HFF-Myc (cell line): ENCODE measurements at places on chromosomes 2 and 18.
A peak's percentile ranks its signal among the peaks of the same experiment; 100 is the strongest.

- DNase-seq, result no peak
These were observed 20.3 kb downstream of the CHMP1B start for GRCh38 chr18:11871501-11871900.

GRCh38 chr2:126656431-126657147, 631 bp downstream of the GYPC start:
- DNase-seq, result no peak

DNA sequence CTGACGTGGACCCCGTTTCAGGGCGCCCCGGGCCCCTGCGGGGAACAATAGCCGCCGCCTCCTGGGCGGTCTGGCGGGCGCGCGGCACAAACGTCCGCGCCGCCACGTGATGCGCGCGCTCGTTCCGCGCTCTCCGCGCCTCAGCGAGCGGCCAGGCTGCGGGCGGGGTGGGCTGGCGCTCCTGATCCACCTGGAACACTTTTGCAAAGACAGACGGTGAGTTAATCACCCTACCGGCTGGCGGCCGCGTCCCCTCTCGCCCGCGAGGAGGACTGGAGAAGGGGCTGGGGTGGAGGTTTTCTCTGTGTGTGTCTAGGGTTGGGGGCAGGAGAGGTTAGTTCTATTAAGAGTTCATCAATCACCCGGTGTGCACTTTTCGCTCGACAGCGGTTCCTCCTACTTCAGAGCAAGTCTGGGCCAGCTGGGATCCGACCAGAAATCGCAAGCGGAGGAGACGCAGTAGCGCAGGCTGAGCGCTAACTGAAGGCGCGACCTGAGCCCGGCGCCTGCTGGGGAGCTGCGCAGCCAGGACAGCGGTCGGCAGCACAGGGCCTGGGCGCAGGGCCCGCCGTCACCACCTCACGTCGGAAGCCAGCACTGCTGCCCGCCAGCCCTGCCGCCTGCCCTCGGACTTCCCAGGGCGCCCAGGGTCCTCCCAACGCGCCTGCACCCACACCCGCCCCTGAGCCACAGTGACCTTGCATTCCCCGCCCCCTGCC, 10.3 kb upstream of the HOXD1 start:
- no peak for DNase-seq

- DNase-seq, result no peak
These were observed 60.4 kb downstream of the DHRS9 start for GRCh38 chr2:169129703-169130243.

GRCh38 chr2:219446101-219446504, 11.5 kb downstream of the SPEG start:
- DNase-seq, result no peak

DNA sequence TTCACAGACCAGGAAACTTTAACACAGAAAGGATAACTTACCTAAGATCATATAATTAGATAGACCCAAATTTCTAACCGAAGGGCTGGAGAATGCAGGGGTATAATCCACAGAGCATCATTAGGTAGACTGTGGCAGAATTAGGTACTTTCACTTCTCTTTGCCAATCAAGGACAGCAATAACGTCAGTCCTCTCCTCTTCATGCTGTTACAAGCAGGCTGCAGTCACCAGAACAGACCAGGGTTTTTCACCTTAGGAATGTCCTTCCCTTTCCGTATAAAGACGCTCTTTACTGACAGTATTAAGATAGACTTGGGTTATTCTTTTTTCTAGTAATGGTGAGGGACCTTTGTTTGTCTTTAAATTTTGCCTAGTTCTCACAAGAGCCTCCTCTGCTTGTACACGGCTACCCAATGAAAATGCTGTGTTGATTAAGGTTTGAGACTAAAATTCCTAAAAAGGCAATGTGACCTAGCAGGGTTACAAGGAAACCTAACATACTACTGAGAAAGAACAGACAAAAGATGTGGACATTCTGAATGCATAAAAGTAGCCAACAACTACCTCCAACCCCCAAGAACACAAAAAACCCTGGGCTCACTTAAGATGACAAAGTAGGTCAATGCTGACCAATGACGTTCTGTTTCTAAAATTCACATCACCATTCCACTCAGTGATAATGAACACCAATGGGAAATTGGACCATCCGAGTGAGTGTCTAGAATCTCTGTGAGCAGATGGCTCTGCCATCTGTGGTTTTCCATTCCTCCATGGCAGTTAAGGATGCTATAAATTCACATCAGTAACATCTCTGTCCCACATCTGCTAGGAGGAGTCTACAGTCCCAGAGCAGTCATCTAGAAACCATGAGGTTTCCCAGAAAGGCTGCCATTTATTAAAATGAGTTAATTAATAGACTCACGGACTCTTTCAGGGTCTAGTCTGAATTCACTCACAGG, 2.1 kb downstream of the PDIA6 start:
- no peak for DNase-seq

GRCh38 chr2:157698430-157698829, 69.8 kb upstream of the ACVR1C start:
- DNase-seq, result no peak

DNA sequence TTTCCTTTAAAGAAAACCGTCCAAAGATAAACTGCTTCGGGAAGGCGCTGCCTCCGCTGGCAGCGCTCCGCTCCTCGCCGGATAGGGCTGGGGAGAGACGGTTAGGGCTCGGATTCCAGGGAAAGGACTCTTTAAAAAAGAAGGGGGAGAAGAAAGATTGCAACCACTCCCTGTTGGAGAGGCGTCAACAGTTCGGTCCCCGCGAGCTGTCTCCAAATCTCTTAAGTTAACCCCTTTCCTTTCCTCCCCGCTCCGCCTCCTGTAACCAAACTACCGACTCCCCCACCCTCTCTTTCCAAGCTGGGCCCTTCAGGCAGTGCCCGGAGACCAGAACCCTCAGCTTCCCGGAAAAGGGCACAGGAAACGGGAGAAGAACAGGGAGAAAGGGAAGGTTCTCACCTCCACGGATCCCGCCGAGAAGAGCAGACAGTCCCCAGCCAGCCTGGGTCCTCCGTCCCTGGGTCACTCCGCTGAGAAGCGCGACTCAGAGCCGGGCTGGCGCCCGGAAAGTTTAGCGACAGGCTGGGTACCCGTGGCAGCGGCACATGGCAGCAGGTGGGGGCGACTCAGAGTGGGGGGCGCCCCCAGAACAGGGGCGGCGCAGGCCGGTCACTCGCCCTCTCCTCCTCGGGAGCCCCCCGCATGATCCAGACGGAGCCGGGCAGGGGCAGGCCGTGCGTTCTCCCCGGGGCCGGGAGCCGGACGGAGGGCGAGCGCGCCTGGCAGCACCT, 675 bp downstream of the FZD5 start:
- no peak for DNase-seq

DNA sequence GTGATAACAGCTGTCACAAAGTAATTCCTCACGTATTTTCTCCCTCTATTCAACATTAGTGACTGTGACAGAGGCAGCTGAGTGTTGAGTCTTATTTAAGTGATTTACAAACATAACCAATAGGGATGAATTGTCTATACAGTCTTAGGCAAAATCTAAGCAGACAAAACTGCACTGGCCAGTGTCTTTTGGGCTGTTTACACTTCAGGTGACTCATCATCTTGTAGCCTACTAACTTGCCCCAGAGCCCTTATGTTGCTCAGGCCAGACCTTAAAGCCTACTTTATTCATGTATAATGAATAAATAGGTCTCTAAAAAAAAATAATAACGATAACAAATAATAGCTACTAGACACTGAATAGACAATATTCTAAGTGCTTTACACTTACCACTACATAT, 17.2 kb downstream of the THOC1 start:
- DNase-seq, result no peak

GRCh38 chr18:77058290-77058835, 74.2 kb downstream of the MBP start:
- no peak for DNase-seq

DNA sequence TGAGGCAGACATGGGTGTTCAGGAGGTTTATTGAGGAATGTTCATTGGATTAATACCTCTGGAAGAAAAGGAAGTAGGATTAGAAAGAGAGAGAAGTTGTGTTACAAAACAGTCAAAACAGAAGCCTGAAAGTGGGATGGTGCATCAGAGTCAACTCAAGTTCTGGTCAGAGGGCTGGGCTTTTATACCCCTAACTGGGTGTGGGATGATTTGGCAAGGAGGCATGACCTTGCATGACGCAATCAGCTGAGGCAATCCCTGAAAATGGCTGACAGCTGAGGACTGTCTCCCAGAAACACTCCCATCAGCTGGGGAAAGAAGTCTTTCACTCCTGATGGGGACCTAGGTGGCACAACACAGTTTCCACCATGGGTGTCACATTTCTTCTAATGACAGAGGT, 818.2 kb downstream of the SATB2 start:
- DNase-seq, result no peak

DNA sequence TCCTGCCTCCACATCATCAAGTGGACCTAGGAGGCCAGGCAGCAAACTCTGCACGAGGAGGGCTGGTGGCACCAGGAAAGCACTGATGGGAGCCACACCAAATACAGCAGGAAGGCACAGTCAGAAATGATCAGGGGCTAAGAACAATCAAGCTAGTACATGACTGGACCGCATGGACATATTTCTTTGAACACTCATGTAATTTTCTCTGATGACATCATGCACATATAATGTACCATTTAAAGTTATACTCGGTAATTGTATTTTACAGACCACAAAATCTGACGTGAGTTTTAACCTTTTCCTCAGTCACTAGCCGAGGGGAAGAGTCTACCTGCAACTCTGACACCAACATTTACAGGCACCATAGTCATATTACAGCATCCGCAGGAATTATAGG, 76.7 kb downstream of the XDH start:
- DNase-seq, result peak; percentile 45

DNA sequence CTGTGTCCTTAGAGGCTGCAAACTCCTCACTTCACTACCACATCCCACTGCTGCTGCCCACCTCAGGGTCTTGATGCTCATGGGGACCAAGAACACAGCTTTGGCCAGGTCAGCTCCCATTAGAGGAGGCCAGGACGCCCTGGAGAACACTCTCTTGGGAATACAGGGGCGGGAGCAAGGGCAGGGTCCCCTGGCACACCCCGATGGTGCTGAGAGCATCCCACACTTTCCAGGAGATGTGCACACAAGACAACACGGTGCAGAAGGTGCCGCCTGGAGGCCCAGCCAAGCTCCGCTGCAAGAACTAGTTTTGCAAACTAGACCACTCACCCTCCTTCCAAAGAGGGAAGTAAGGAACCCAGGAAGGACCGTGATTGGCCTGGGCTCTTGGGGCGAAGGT, 304.4 kb upstream of the SALL3 start:
- DNase-seq, result no peak
